Natural killer cell treated with Interleukin-12 subunit alpha and Interleukin-12 subunit beta and Interleukin-15 and Interleukin-18, amount 100 ng/mL, for 72 hours (primary cell): ENCODE measurements at places on chromosomes 13 and 19. TPM values are rescaled to one million over a fixed set of nuclear protein-coding genes. Genes with fewer than 3 reads are reported as not detected.

Gene MBNL2
- 15.6 TPM for total RNA-seq

Gene NXNL1
- total RNA-seq: not detected

Gene ALKBH6
- total RNA-seq: 68.1 TPM

Gene GRIK5
- total RNA-seq: 0.21 TPM

- no peak overlapping the region for H3K27ac ChIP-seq
- no peak overlapping the region for H3K4me3 ChIP-seq
- no peak for DNase-seq
- H3K36me3 ChIP-seq: no peaks in the 10 kb centered on the region
Observed at GRCh38 chr13:39915418-39915817, 260.0 kb downstream of the COG6 start.

DNA sequence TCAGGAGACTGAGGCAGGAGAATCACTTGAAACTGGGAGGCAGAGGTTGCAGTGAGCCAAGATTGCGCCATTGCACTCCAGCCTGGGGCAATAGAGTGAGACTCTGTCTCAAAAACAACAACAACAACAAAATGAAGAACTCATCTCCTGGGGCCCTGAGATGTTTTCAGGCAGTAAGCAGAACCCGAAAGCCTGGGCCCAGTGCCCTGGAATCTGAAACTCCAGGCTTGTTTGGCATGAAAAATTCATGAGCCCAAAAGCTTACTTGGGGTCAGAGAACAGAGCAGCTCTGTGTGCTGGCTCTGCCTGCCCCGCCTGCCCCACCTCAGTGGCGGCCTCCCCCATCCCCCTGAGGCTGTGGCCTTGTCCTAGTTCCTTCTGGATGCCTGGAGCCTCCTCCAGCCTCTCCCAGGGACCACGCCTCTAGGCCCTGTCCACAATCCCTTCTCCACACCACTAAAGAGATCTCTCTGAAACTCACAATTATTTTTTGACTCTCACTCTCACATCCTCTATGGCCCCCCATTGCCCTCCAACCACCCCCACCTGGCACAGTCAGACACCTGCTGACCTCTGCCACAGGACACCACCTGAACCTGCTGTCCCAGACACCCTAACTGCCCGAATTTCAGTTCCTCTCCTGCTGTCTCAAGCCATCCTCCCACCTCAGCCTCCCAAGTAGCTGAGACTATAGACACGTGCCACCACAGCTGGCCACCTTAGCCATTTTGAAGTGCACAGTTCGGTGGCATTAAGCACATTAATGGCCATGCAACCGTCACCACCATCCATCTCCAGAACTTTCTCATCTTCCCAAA lies 6.9 kb upstream of the AP1M2 start:
- H3K27ac ChIP-seq: peak overlapping the region; percentile 90
- H3K36me3 ChIP-seq: no peaks in the 10 kb centered on the region
- no peak for DNase-seq
- no peaks in the 10 kb centered on the region for H3K27me3 ChIP-seq
- H3K4me3 ChIP-seq: peak overlapping the region; percentile 34

DNA sequence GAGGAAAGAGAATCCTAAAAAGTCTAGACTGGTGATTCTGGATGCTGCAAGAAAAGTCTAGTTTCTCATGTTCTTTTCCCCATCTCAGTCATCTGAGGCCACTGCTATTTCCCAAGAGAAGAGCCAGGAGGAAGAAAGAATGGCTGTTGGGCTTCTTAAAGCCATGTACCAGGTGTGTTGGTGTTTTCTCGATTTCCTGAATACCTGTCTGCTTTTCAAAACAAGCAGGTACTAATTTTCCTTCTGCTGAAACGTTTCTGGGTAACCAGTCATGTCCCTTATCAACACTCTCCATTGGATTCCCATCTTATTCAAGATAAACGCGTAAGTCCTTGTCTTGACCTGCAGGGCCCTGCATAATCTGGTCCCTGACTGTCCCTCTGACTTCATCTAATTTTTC lies 1.1 kb downstream of the ZNF570 start:
- peak overlapping the region; percentile 97 for H3K4me3 ChIP-seq
- DNase-seq: no peak
- peak overlapping the region; percentile 78 for H3K27ac ChIP-seq
- H3K4me1 ChIP-seq: peaks cover 32% of the 10 kb centered on the region
- H3K36me3 ChIP-seq: peaks cover 19% of the 10 kb centered on the region

DNA sequence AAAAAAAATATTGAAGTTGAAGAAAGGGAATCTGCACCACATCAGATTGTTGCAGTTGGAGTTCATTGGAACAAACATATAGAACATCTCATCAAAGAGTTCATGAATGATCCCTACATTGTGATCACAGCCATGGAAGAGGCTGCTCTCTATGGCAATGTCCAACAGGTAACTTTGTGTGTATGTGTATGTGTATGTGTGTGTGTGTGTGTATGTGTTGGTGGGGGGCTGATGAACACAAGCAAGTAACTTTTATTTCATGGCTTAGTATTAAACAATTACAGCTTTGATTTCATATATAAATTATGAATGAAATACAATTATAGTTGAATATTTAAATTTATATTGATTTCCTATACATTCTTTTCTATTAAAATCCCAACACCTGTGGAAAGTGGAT lies 69.4 kb downstream of the SLC7A9 start:
- no peaks in the 10 kb centered on the region for H3K36me3 ChIP-seq
- no peak for DNase-seq

DNA sequence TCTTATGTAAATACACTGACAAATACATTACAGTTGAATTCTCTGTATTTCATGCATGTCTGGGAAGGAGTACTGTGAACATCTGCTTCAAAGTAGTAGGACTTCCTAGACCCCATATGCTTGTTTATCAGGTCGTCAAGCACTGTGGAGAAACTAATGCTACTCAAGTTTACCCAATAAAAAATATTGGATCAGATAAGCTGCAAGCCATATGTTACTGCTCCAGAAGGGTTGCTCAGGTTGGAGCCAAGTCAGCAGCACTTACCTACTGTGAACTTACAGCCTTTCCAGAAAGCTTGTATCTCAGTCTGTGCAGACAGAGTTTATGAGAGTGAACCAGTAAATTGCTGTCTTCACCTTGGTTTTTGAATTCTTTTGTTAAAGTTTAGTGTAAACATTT lies 36.2 kb downstream of the SLAIN1 start:
- H3K36me3 ChIP-seq: peaks cover 4% of the 10 kb centered on the region
- no peak for DNase-seq
- no peak overlapping the region for H3K4me3 ChIP-seq
- H3K4me1 ChIP-seq: peaks cover 14% of the 10 kb centered on the region
- H3K27ac ChIP-seq: no peak overlapping the region

GRCh38 chr19:13104360-13104847 lies 1.7 kb upstream of the LYL1 start:
- peak; percentile 81 for DNase-seq
- H3K27ac ChIP-seq: peak overlapping the region; percentile 89
- H3K4me1 ChIP-seq: peaks cover 22% of the 10 kb centered on the region

DNA sequence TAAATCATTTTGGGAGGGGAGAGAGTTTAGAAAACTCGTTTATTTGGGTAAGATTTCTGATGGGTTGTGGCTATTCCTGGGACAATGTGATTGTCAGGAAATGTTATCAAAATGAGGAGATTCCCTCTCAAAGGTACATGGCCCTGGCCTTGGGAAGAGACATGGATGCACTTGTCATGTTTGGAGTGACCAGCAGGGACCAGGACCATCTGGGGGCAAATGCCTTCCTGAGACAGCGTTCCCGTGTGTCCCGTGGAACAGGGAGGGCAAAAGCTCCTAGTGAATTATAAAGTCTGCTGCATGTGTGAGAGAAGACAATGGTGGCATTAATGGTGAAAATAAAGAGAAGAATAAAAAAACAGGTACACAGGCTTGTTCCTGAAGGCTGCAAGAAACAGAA lies 317.3 kb downstream of the ZNF536 start:
- H3K4me1 ChIP-seq: no peaks in the 10 kb centered on the region
- H3K27me3 ChIP-seq: peaks cover 88% of the 10 kb centered on the region
- H3K27ac ChIP-seq: no peak overlapping the region
- no peak overlapping the region for H3K4me3 ChIP-seq

DNA sequence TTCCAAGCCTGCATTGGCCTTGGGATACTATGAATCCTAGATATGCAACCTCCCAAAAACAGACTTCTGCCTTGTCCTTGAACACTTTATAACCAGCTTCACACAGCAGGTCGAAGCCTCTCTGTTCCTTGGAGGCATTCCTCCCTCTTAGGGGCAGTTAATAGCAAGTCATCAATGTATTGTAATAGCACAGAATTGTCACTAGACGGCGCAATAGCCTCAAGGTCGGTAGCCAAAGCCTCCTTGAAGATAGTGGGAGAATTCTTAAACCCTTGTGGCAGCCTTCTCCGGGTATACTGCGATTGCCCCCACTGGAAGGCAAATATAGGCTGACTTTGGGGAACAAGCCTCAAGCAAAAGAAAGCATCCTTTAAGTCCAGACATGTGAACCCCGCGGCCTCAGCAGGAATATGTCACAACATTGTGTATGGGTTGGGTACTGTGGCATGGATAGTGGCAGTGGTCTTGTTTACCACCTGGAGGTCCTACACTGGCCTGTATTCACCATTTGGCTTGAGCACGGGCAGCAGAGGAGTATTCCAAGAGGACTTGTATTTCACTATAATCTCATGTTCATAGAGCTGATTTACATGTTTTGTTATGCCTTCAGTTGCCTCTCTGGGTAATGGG lies 61.1 kb downstream of the ZNF431 start:
- no peaks in the 10 kb centered on the region for H3K36me3 ChIP-seq
- no peak overlapping the region for H3K27ac ChIP-seq
- DNase-seq: no peak
- H3K4me3 ChIP-seq: no peak overlapping the region
- H3K27me3 ChIP-seq: peaks cover 13% of the 10 kb centered on the region

GRCh38 chr19:47490031-47490430 lies 6.0 kb upstream of the KPTN start:
- H3K27me3 ChIP-seq: no peaks in the 10 kb centered on the region
- H3K36me3 ChIP-seq: peaks cover 7% of the 10 kb centered on the region
- H3K4me1 ChIP-seq: peaks cover 17% of the 10 kb centered on the region
- no peak overlapping the region for H3K27ac ChIP-seq
- H3K4me3 ChIP-seq: no peak overlapping the region

- no peak overlapping the region for H3K27ac ChIP-seq
- H3K36me3 ChIP-seq: no peaks in the 10 kb centered on the region
- DNase-seq: no peak
- peaks cover 17% of the 10 kb centered on the region for H3K27me3 ChIP-seq
Observed at GRCh38 chr19:33906578-33907335, 110.1 kb downstream of the KCTD15 start.

GRCh38 chr13:42356184-42356575 lies 84.2 kb downstream of the AKAP11 start:
- no peak overlapping the region for H3K4me3 ChIP-seq
- H3K36me3 ChIP-seq: no peaks in the 10 kb centered on the region
- no peaks in the 10 kb centered on the region for H3K27me3 ChIP-seq
